ENCODE measurements at places on chromosomes 2 and 18. TPM values are rescaled to one million over a fixed set of nuclear protein-coding genes. Genes with fewer than 3 reads are reported as not detected.

UGT1A8 gene
- not detected for total RNA-seq

L3MBTL4 gene
- total RNA-seq = 2.9 TPM

SLC14A1 gene
- total RNA-seq = 1.3 TPM

REG1B gene
- total RNA-seq = not detected

ADAM23 gene
- 2.7 TPM for total RNA-seq

CTNNA2 gene
- total RNA-seq = 0.42 TPM

KCTD1 gene
- 7.1 TPM for total RNA-seq

TCF23 gene
- total RNA-seq = not detected

DNA sequence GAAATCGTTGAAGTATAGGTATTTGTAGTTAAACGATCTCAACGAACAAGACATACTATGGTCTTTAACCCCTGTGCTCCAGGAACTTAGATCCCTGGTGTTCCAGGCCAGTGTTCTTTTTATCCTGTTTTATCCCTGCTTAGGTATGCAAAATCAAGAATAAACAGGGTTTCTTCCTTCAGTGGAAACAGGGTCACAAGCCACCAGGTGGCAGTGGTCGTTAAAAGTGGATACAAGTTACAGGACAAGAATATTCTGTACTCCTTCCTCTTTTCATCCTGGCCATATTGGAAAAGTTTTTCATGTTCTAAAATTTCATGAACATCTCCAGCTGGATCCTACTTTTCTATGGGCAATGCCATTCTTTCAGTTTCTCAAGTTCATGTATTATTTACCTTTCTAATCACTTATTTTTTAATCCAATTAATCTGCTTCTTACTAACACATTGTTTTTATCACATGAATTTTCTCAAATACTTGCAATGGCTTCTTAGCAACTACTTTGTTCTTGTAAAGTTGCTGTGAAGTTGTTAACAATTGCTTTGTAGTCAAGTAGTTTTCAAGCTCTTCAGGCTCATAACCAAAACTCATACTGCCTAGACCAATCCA, 16.4 kb upstream of the HNMT start:
- no peak for DNase-seq
- no peak overlapping the region for H3K27ac ChIP-seq
- H3K4me1 ChIP-seq = no peaks in the 10 kb centered on the region
- no peak overlapping the region for H3K4me3 ChIP-seq

- no peaks in the 10 kb centered on the region for H3K27me3 ChIP-seq
- no peaks in the 10 kb centered on the region for H3K36me3 ChIP-seq
- DNase-seq = no peak
- H3K4me3 ChIP-seq = no peak overlapping the region
- peak overlapping the region; percentile 64 for H3K27ac ChIP-seq
- peaks cover 78% of the 10 kb centered on the region for H3K4me1 ChIP-seq
Measured at GRCh38 chr2:43515807-43516497, 79.9 kb downstream of the THADA start.

DNA sequence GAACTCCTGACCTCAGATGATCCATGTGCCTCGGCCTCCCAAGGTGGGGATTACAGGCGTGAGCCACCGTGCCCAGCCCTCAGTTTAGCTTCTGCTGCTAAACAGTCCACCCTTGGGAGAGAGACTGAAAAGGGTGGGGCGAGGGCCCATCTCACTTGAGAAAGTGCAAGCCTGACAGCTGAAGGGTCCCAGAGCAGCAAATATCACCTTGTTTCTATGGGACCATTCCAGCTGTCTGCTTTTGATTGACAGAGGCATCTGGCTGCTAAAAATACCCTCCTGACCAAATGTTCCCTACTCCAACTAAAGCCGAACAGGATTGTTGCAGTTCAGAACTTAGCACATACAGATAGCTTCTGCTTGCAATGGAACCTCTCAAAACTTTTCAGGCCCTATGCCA, 436 bp upstream of the SMYD1 start:
- peak overlapping the region; percentile 39 for H3K27ac ChIP-seq
- peak; percentile 66 for DNase-seq
- no peaks in the 10 kb centered on the region for H3K36me3 ChIP-seq
- peak overlapping the region; percentile 41 for H3K4me3 ChIP-seq

DNA sequence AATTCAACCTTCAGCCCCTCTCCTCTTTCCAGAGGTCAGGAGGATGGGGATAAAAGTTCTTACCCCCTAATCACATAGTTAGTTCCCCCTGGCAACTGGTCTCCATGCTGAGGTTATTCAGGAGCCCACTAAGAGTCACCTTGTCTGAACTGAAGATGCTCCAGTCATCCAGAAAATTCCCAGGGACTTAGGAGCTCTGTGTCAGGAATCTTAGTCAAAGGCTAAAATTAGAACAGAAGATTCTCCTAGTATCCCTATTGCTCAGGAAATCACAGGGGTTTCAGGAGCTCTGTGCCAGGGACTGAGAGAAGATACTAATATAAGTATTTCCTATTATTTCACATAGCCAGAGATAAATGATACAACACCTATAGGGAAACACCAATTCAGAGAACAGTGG, 37.3 kb upstream of the LONRF2 start:
- no peak overlapping the region for H3K4me3 ChIP-seq
- no peak overlapping the region for H3K27ac ChIP-seq
- H3K27me3 ChIP-seq = no peaks in the 10 kb centered on the region
- H3K4me1 ChIP-seq = no peaks in the 10 kb centered on the region

GRCh38 chr2:39469807-39470206, 32.7 kb upstream of the MAP4K3 start:
- no peaks in the 10 kb centered on the region for H3K27me3 ChIP-seq
- H3K4me3 ChIP-seq = no peak overlapping the region
- H3K27ac ChIP-seq = peak overlapping the region; percentile 63

- no peak overlapping the region for H3K27ac ChIP-seq
- H3K4me1 ChIP-seq = no peaks in the 10 kb centered on the region
- no peak for DNase-seq
- H3K36me3 ChIP-seq = no peaks in the 10 kb centered on the region
Measured at GRCh38 chr18:78145096-78145495, 834.5 kb upstream of the SALL3 start.

- no peaks in the 10 kb centered on the region for H3K27me3 ChIP-seq
- H3K4me3 ChIP-seq = no peak overlapping the region
- H3K4me1 ChIP-seq = no peaks in the 10 kb centered on the region
- no peaks in the 10 kb centered on the region for H3K36me3 ChIP-seq
- H3K27ac ChIP-seq = no peak overlapping the region
Measured at GRCh38 chr2:77101796-77102452, 420.3 kb downstream of the LRRTM4 start.

- H3K27me3 ChIP-seq = no peaks in the 10 kb centered on the region
- H3K4me3 ChIP-seq = no peak overlapping the region
- H3K4me1 ChIP-seq = no peaks in the 10 kb centered on the region
Measured at GRCh38 chr2:198703281-198703680, 754.5 kb downstream of the SATB2 start.

- no peaks in the 10 kb centered on the region for H3K36me3 ChIP-seq
- no peak for DNase-seq
- no peak overlapping the region for H3K27ac ChIP-seq
- H3K4me1 ChIP-seq = peaks cover 68% of the 10 kb centered on the region
Measured at GRCh38 chr2:108583903-108584520, 49.7 kb downstream of the LIMS1 start.

GRCh38 chr2:186544255-186544675, 45.6 kb upstream of the ITGAV start:
- H3K27ac ChIP-seq = peak overlapping the region; percentile 79
- peaks cover 31% of the 10 kb centered on the region for H3K4me1 ChIP-seq
- no peaks in the 10 kb centered on the region for H3K27me3 ChIP-seq
- no peak for DNase-seq
- no peaks in the 10 kb centered on the region for H3K36me3 ChIP-seq

- H3K4me3 ChIP-seq = no peak overlapping the region
- H3K4me1 ChIP-seq = no peaks in the 10 kb centered on the region
- H3K27me3 ChIP-seq = no peaks in the 10 kb centered on the region
Measured at GRCh38 chr18:75592527-75592926, 165.0 kb upstream of the SMIM21 start.

DNA sequence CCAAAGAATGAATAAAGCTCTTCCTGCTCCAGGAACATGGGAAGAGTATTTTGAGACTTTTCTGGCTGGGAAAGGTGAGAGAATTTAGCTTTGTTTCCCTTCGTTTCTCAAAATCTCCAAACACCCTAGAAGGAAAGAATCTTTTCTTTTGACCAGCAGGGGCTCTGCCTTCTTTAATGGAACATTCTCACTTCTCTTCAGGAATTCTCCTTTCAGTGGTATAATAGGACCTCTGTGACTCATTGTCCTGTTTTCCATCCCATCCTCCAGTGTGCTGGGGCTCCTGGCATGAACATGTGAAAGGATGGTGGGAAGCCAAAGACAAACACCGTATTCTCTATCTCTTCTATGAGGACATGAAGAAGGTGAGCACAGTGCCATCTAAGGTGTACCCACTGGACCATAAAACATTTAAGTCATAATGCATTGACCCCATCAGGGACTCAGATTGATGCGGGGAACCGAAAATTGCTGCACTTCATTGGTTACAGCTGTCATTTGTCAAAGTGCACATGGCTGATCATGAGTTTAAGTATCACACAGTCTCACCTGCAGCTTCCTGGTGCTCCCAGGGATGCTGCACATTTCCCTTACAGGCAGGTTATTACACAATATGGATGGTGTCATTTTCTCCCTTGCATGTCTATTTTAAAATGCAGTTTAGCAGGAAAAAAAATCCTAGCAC, 5.5 kb downstream of the SULT1C4 start:
- H3K27ac ChIP-seq = no peak overlapping the region
- H3K36me3 ChIP-seq = no peaks in the 10 kb centered on the region
- H3K27me3 ChIP-seq = no peaks in the 10 kb centered on the region
- no peaks in the 10 kb centered on the region for H3K4me1 ChIP-seq

- H3K4me3 ChIP-seq = no peak overlapping the region
- no peak for DNase-seq
- no peak overlapping the region for H3K27ac ChIP-seq
- H3K27me3 ChIP-seq = no peaks in the 10 kb centered on the region
- peaks cover 3% of the 10 kb centered on the region for H3K36me3 ChIP-seq
Measured at GRCh38 chr2:28430788-28431418, 38.2 kb downstream of the FOSL2 start.

DNA sequence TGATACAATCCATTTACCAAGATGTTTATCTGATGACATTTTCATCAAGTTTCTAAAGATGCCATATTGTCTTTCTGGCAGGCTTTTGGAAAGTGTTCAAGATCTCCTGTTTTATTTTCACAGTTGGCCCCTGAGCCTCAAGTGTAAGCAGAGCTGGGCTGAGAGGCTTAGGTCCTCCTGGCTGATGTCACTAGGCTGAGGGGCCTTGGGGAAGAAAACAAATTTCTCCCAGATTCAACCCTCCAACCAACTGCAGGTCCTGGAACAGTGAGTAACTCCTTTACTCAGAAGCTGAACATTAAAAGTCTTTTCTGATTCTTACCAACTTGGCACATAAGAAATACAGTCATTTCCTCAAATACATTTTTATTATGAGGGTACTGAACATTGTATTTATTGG, 14.9 kb upstream of the IL1RL1 start:
- H3K4me3 ChIP-seq = no peak overlapping the region
- no peaks in the 10 kb centered on the region for H3K27me3 ChIP-seq
- no peak overlapping the region for H3K27ac ChIP-seq
- H3K4me1 ChIP-seq = no peaks in the 10 kb centered on the region
- H3K36me3 ChIP-seq = no peaks in the 10 kb centered on the region

DNA sequence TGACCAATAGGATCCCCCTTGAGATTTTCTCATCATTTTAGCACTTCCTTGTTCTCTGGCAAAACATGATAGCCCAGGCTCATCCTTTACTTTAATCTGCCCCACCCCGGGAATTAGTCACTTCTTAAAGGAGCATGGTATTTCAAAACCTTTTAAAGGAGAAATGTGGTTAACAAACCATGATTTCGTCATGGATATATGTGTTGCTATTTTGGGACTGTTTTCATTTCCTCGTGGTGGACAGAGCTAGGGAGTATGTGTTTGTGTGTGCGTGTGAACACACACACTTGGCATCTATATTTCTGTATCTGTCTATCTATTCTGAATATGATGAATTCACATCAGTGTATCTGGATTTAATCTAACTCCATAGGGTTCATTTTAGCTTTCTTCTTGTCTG, 128.1 kb downstream of the BIRC6 start:
- peaks cover 13% of the 10 kb centered on the region for H3K4me1 ChIP-seq
- H3K4me3 ChIP-seq = no peak overlapping the region
- peaks cover 45% of the 10 kb centered on the region for H3K36me3 ChIP-seq
- no peak overlapping the region for H3K27ac ChIP-seq
- no peaks in the 10 kb centered on the region for H3K27me3 ChIP-seq
- no peak for DNase-seq

- DNase-seq = no peak
- H3K36me3 ChIP-seq = no peaks in the 10 kb centered on the region
- no peak overlapping the region for H3K27ac ChIP-seq
- no peak overlapping the region for H3K4me3 ChIP-seq
- no peaks in the 10 kb centered on the region for H3K4me1 ChIP-seq
- no peaks in the 10 kb centered on the region for H3K27me3 ChIP-seq
Measured at GRCh38 chr2:51846796-51847195, 814.9 kb upstream of the NRXN1 start.

- DNase-seq = peak; percentile 39
- no peak overlapping the region for H3K4me3 ChIP-seq
- peak overlapping the region; percentile 1 for H3K27ac ChIP-seq
Measured at GRCh38 chr2:37793004-37793403, 121.6 kb upstream of the CDC42EP3 start.

DNA sequence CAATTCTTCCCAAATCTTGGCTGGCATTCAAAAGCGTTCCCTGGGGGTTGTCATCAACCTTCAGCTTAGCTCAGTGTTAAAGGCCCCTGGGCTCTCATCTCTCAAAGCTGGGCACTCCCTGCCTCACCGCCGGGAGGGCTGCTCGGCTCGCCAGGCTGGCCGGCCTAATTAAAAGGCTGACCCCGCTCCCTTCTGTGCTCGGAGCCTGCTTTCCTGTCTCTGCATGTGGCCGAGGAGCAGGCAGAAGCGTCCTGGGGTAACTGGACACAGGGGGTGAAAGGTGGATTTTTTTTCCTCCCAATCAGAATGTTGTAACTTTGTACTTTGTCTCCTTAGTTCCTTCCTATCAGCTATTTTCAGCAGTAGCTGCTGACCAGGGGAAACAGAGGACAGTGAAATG, 231.1 kb downstream of the GBX2 start:
- peaks cover 19% of the 10 kb centered on the region for H3K36me3 ChIP-seq
- no peaks in the 10 kb centered on the region for H3K4me1 ChIP-seq
- H3K4me3 ChIP-seq = no peak overlapping the region
- DNase-seq = no peak
- no peak overlapping the region for H3K27ac ChIP-seq
- no peaks in the 10 kb centered on the region for H3K27me3 ChIP-seq

DNA sequence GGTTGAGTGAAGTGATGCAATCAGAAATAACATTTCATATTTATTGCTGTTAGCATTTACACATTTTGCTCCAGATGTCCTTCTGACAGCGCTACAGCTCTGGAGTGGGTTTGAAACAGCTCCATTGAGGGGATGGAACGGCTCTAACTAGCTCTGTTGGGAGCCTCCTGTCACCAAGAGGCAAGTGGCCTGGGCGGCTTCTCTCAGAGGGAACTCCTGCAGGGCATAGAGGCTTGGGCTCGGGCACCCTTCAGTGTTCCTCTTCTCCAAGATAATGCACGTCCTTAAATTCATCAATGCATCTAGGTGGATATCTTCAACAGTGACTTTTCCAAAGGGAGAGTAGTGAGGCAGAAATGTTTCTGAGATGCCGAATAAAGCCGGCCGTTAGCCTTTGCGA, 122.5 kb downstream of the CNTNAP5 start:
- no peaks in the 10 kb centered on the region for H3K36me3 ChIP-seq
- DNase-seq = no peak
- H3K4me3 ChIP-seq = no peak overlapping the region
- no peaks in the 10 kb centered on the region for H3K4me1 ChIP-seq
- no peak overlapping the region for H3K27ac ChIP-seq
